HS-5 (cell line): ENCODE measurements at places on chromosomes 1 and 21.
A peak's percentile ranks its signal among the peaks of the same experiment; 100 is the strongest.

- DNase-seq = no peak
Observed at GRCh38 chr1:22318279-22318981, 133.2 kb upstream of the ZBTB40 start.

DNA sequence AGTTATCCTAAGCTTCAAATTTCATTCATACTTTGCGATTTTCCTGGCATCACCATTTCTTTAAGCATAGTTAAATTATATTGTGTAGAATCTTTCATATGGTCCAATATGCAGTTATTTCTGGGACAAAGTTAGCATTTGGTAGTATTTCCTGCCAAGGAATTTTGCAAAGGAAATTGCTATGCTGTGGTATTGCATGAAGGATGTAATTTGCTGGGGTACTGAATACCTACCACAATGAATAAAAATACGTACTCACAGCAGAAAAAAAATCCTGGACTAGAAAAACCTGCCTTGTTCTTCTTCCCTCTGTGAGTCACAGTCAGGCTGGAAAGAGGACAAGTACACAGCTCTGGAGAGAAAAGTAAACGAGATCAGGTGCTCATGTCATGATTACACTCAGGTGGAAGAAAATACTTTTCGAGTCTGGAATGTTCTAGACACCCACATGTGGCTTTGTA lies 241.2 kb downstream of the PTBP2 start:
- no peak for DNase-seq

DNA sequence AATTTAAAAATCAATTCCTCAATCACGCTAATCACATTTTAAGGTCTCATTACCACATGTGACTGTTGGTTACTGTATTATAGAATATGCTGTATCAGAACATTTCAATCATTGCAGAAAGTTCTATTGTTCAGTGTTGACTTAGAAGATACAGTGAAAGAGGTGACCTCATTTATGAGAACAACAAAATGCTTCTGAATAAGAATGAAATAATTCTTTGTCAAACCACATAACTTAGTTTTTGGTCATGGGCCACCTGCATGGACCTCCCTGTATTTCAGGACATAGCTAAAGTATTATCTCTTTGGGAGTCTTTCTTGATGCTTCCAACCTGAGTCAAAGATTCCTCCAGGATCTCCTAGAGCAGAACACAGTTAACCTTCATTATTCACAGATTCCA lies 22.3 kb downstream of the MFSD2A start:
- no peak for DNase-seq

- DNase-seq = peak; percentile 97
Observed at GRCh38 chr1:96362623-96363022, 359.0 kb upstream of the PTBP2 start.

DNA sequence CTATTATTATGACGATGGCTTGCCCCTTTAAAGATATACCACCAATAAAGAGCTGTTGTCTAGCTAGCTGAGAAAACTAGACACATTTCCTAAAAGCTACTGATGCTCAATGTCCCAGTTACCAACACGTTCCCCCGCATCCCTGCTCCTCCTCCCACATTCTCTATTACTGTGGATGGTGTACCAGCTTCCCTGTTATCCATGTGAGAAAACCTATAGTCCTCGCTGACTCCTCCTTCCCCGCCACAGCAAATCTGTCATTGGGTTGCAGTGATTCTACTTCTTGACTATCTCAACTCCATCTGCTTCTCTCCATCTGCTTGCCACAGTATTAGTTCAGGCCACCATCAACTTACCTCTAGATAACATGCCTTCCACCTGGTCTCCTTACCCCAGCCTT lies 337.5 kb downstream of the KCNH1 start:
- DNase-seq = no peak

DNA sequence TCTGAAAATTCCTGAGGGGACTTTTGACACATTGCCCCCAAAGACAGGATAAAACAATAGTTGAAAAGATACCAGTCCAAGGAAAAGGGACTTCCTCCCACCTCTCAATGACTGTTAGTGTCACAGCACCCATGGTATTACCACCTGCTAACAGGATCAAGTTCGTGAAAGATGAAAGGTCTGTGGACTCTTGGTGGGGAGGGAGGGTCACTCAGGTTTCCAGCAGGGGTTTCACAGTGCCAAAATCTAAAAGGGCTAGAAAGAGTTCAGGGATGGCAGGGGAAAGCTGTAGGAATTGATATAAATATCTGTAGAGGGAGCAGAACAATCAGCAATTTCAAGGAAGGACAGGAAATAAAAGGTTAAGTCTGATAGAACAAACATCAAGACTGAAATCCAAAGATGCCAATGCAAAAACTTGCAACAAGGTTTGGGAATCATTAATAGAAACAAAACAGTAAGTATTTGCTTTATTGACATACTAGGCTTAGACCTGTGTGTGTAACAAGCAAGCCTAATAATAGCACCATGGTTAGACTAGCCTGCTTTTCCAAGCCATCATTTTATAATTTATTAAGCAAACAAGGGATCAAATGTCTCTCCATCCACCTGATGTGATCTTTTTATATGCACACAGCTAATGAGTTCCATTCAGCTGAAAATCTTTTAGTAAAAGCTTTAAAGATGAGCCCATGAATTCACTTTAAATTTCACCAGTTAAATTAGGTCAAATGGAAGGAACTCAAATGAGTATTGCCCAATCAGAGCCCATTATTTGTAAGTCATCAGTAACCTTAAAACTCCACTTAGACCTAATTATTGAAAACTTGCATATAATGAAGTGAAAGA lies 3.7 kb downstream of the MCL1 start:
- DNase-seq = no peak

DNA sequence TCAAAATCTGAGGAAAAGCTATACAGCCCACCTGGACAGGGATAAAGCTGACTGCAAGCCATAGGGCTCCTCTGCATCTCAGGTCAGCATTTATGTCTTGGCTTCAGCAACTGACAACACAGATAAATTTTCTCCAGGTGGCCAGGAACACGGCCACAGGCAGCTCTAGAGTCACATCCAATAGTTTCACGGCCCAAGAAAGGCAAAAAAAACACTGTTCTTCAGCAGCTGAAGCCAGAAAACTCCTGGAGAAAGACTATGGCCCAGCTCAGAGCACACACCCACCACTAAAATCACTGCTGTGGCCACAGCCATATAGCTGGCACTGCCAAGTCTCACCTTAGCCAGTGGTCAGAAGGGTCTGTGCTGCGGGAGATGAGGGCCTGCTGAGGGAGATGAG lies 77.8 kb downstream of the HSF2BP start:
- DNase-seq = no peak

DNA sequence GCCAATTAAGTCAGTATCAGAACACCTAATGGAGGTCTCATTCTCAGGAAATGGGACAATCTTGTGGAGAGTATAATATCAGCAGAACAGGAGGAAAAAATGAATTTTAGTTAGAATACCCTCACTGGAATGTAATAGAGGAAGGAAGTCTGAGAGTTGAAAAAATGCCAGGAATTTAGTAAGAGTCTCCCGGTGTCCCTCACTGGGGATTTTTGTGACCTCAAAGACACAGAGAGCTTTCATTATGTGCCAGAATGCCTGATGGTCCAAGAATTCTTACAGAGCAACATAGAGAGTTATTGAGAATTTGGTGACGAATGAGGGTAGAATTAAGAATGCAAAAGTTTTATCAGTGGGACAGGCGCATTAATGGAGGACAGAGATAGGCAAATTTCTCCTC lies 443.5 kb upstream of the B3GALT2 start:
- no peak for DNase-seq

GRCh38 chr1:104991702-104992101 lies 1242.0 kb downstream of the AMY1C start:
- peak; percentile 11 for DNase-seq

DNA sequence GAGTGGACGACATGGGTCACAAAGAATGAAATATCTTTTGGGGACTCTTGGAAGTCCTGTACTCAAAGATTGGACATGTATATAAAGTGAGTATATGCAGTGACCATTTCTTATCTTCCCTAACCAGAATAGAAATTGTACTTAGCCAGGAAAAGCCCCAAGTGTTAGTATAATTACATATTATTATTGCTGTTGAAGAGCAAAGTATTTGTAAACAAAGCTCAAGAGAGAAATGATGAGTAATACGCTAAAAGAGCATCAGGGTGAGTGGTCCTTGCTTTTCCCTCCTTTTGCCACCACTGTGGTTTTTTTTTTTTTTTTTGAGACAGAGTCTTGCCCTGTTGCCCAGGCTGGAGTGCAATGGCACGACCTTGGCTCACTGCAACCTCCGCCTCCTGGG lies 6.4 kb upstream of the CGN start:
- no peak for DNase-seq

GRCh38 chr1:22709891-22710700 lies 543 bp upstream of the EPHB2 start:
- DNase-seq = no peak

DNA sequence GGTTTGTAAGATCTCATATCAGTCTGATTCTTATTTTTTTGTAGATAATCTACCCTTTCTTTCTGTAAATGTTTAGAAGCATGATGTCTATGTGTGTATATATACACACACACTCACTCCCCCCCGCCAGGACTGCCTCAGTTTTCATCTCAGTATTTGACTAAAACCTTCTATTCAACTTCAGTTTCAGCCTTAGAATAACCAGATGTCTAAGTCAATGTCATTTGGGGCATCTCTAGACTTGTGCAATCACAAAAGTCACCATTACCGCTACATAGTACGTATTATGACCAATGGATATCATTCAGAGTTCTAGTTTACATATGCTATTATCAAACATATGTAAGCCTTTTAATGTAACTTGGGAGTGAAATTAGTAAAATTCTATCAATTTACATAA lies 53.3 kb upstream of the BOLA1 start:
- no peak for DNase-seq

DNA sequence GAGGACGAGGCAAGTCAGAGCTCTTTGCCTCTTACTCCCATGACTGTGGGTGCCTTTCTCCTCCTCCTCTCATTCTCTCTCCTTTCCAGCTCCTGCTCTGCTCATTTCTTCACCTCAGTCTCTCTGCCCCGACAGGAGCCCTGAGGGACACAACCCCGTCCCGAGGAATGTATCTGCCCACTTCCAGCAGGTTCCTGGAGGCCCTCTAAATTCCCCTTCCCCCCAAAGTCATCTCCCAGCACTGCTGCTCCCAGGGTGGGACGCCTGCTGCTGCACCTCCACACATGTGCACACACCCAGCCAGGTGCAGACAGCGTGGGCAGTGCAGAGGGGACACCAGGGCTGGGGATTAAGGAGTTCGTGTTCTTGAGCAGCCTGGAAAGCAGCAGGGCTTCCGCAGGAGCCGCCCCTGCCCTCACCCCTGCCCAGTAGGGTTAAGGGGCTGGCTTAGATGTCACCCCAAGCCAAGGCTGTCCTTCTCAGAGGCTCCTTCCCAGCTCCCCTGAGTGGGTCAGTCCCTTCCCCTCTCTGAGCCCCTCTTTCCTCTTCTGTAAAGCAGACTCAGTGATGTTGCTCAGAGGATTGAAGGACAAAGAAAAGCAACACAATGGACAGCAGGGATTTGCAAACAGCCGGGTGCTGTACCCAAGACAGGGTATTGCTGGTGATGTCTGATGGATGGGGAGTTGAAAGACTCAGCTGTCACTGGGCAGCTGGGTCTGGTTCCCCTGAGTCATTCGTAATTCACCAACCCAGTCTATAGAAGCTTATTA lies 346.0 kb downstream of the MATN1 start:
- DNase-seq = no peak

- no peak for DNase-seq
Observed at GRCh38 chr1:86436041-86436440, 12.1 kb downstream of the CLCA2 start.

DNA sequence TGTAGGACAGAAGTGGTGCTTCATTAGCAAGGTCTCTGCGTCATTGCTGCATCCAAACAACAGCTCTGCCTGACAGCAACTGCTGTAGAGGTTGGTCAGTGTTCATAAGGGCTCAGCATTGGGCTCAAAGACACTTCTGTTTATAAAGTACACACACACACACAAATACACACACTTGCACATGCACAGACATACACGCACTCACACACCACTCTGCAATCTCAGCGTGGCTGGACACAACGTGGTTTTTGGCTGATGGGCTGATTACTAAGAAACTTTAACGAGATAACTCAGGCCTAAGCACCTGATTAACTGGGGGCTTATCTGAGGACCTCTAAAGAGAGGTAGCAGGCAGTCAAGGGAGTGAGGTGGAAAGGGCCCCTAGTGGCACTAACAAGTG lies 20.4 kb downstream of the CAMK1G start:
- DNase-seq = no peak

DNA sequence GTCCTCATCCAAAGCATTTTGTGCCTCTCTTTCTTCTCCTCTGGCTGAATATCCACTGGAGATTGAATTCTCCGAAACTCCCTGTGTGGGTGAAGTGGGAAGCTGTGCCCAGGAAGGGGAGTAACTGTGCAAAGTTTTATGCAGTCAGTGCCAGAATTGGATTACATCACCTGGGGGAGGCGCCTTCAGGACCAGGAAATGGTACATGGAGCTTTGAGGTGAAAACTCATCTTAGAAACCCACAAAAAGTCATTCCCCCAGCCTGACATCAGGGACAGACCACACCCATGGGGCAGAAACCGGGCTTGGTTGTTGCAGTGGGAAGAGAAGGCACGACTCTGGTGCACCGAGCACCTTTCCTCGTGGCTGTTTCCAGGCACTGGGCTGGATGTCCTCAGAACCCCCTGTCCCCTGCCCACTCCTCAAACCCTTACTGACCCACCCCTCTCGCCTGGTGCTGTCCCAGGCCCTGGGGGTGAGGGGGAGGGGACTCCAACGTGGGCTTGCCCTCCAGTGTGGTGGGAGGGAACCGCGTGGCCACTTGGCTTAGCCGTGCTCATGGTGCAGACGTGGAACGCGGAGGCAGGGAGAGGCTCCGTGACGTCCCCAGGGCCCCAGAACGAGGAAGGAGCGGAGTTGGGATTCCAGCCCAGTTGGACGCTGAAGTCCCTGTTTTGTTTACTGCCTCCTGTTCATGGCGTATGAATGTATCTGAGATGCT lies 15.7 kb downstream of the TFF3 start:
- DNase-seq = no peak

DNA sequence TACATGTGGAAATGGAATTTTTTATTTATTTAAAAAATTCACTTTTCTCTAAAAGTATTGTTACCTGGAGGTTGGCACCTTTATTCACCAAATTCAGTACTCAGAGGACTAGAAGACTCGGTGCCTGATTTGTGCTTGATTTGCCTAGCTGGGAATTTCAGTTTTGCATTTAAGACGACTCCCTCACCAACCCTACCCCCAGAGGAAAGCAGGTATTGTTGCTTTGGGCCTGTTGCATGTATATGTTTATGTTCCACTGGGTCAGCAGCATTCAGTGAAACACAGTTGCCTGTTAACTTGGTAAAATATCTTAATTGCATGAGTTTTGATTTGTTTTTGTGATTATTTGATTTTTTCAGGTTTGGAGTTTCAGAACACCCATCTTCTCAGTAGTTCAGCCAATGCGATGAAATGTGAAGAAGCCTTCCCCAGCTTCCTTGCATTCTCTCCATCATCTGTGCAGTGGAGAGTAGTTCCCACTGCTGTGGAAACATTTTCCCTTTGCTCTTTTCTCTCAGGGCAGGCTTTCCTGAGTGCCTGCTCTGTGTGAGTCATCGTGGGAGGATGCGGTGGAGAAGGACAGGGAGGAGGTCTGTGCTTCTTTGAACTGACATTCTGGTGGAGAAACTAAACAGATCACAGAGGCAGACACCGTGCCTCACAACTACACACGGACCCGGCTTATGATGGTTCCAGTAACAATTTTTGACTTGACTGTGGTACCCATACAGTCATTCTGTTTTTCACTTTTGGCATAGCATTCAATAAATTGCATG lies 6.4 kb downstream of the ADARB1 start:
- DNase-seq = no peak
